ENCODE measurements at places on chromosomes 7 and 10.

DNA sequence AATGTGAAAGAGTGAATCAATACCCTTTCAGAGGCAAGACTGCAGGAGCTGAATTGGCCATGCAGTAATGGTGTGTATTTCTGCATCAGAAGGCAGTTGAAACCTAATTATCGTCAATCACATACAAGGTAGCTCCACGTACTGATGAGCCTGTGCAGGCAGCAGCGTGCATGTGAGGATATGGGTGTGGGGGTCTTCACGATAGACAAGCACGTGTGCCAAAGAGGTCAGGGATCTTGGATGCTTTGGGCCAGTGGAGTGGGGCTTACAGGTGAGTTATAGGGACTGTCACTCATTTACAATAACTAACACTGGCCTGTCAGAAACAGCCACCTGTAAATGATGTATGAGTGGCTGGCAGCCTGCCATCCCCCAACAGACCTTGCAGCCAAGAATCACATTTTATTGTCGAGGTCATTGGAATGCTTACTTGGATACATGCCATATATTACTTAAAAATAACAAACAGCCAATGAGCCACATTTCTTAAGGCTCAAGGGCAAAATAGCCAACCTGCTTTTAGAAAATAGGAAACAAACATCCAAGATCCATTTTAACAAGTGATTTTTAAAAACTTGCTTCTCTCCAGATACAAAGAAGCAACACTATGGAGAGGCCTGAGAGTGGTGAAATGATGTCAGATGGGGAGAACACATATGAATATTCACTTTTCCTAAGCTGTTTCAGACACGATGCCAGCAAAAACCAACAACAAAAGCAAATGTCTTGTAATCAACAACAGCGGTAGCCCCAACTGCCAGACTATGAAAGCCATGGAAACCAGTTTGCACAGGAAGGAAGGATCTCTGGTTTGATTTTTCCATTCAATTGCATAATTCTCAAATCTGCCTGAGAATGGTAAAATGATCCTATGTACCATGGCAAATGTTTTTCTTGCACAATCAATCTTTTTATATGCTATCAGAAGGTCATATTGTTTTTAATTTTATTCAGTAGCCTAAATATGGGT is 210.7 kb downstream of the SKAP2 start:
- no peak for DNase-seq

GRCh38 chr7:3007696-3008095 is 36.0 kb downstream of the CARD11 start:
- DNase-seq, result no peak

- no peak for DNase-seq
These were observed 507.2 kb downstream of the TCERG1L start for GRCh38 chr10:130804281-130804680.

DNA sequence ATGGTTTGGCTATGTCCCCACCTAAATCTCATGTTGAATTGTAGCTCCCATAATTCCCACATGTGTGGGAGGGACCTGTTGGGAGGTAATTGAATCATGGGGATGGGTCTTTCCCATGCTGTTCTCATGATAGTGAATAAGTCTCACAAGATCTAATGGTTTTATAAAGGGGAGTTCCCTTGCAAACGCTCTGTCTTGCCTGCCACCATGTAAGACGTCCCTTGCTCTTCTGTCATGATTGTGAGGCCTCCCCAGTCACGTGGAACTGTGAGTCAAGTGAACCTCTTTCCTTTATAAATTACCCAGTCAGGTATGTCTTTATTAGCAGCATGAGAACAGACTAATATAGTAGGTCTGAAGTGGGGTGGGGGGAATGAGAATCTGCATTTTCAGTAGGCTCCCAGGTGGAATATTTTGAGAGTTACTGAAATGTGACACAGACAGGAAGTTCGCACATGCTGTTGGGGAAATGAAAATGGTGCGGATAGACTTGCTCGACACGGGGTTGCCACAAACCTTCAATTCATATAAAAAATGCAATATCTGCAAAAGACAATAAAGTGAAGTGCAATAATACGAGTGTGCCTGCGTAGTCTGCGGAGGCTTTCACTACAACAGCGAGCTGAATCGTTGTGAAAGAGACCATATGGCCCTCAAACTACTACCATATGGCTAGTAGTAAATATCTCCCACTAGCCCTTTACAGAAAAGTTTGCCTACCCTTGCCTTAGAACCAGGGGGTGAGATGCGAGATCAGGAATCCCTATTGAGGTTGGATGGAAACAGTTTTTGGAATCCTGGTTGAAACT is 166.1 kb downstream of the GRK5 start:
- DNase-seq, result no peak

DNA sequence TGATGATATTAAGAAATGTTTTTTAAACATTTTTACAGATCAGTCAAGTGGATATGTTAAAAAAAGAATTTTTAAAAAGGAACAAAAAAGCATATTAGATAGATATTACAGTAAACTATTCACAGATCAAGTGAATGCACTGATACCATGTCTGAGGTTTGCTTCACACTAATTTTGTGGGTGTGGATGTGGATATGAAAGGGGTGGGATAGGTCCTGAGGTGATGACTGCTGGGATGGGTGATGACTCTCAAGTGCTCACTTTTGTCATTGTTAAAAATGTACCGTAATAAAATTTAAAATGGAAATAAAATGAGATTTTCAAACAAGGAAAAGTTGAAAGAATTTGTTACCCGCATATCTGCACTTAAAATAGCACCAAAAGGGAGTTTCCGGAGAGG is 54.1 kb downstream of the AGMO start:
- no peak for DNase-seq

- no peak for DNase-seq
These were observed 306.2 kb upstream of the AKR1E2 start for GRCh38 chr10:4519658-4520402.

DNA sequence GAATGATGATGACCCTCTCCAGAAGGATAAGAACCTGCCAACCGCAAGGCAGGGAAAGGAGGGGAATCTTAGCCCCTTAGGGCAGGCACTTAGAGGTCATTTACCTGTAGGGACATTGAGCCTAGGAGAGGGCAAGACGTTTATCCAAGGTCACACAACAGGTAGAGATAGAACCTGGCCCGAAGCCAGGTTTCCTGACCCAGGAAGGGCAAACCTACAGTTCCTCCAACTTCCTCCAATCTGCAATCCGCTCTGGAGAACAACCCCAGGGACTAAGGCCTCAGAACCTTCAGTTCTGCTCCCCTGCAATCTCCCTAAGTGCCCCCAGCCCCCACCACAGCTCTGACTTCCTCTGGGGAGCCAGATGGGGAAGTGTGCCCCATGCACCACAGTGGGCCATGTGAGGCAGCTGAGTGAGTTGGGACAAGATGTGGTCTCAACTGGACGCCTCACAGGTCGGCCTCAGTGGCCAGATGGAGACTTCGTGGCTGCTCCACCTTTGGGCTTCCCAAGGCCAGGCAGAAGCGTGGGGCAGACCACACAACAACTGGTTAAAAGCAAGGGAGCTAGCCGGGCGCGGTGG is 1.4 kb upstream of the PSAP start:
- no peak for DNase-seq
